Activated gamma-delta T cell treated with Interleukin-2 at 50 U/mL for 16 hours (primary cell): ENCODE measurements at places on chromosomes 16 and 17.
A peak's percentile ranks its signal among the peaks of the same experiment; 100 is the strongest.

DNA sequence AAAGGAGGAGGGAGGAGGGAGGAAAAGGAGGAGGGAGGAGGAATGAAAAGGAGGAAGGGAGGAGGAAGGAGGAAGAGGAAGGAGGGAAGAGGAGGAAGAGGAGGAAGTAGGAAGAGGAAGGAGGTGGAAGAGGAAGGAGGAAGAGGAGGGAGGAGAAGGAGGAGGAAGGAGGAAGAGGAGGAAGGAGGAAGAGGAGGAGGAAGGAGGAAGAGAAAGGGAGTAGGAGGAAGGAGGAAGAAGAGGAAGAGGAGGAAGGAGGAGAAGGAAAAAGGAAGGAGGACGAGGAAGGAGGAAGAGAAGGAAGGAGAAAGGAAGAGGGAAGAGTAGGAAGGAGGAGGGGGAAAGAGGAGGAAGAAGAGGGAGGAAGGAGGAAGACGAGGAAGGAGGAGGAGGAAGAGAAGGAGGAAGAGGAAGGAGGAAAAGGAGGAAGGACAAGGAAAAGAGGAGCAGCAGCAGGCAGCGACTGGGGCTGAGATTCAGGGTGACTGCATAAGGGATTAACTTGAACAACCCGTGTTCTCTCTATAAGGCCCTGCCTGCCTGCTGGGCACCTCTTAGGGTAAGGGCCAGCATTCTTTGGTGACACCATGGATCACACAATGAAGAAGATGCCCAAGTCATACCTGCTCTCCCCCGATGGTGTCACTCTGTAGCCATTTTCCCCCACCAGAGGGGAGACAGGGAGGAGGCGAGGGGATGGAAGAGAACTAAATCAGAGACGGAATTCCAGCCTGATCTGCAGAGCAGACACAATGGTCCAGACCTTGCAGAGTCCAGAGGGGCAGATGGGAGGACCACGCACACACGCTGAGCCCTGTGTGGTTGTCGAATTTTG is 1.4 kb upstream of the IL34 start:
- no peak for DNase-seq

GRCh38 chr17:3904501-3904900 is 11.6 kb upstream of the CAMKK1 start:
- DNase-seq: no peak

GRCh38 chr16:83200005-83200779 is 573.4 kb downstream of the CDH13 start:
- DNase-seq: no peak

DNA sequence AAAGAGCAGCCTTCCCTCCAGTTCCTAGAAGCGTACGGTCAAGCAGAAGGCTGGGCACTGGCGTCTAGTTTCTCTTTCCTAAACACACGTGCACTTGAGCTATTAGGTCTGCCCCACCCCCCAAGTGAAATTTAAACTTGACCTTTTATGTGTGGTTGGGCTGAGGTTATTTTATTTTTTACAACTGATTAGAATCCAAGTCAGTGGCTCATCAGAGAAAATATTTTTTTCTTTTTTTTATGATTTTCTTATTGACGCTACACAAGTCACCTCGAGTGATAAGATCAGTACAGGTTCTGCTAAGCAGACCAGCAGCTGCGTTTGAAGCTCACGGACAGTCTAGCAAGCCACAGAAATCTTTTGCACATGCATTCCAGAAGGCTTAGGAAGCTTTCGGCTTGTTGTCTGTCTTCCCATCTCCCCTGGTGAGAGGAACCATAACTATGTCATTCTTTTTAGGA is 95.1 kb downstream of the ZFHX3 start:
- DNase-seq: no peak

- peak; percentile 54 for DNase-seq
These were observed 163.4 kb upstream of the CIBAR2 start for GRCh38 chr16:85275533-85276249.

- no peak for DNase-seq
These were observed 173.0 kb downstream of the PHKB start for GRCh38 chr16:47634126-47634525.

DNA sequence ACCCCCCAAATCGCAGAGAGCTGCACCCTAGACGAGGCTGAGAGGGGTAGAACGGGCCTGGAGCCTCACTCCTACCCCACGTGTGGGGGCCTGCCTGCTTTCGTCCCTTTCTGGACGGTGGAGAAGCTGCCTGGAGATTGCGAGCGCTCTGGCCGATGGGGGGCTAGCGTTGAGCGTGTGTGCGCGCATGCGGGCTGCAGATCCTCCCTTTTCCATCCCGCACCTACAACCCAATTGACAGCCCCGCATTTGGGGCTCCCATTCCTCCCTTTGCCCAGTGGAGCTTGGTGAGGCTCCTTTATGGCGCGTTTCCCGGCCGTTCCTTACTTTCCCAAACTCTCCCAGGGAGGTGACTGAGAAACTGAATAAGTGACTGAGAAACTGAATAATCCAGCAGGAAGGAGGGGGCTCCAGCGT is 907 bp upstream of the ESRP2 start:
- no peak for DNase-seq

- no peak for DNase-seq
These were observed 34.3 kb downstream of the PCTP start for GRCh38 chr17:55785181-55785580.

GRCh38 chr17:58112970-58113631 is 29.9 kb downstream of the DYNLL2 start:
- DNase-seq: peak; percentile 84

DNA sequence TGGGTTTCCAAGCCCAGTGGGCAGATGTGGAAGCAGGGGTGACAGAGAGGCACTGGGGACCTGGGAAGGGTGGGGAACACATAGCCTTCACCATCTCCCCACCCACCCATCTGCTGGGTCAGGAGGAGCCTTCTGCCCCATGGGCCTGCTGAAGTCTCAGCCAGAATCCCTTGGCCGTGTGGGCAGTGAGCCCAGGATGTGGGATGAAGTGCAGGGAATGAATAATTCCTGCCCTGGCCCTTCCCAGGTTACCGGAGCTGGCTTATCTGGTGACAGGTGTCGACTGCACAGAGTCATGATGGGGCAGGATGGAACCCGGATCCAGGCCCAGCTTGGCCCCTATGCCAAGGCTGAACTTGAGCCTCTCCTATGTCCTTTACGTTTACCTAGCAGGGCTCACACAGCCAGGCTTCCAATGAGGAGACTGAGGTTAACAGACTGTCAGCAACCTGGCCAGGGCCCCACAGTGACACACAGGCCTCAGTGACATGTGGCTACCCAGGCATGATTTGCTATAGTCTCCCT is 17.5 kb downstream of the ATP2A3 start:
- no peak for DNase-seq

DNA sequence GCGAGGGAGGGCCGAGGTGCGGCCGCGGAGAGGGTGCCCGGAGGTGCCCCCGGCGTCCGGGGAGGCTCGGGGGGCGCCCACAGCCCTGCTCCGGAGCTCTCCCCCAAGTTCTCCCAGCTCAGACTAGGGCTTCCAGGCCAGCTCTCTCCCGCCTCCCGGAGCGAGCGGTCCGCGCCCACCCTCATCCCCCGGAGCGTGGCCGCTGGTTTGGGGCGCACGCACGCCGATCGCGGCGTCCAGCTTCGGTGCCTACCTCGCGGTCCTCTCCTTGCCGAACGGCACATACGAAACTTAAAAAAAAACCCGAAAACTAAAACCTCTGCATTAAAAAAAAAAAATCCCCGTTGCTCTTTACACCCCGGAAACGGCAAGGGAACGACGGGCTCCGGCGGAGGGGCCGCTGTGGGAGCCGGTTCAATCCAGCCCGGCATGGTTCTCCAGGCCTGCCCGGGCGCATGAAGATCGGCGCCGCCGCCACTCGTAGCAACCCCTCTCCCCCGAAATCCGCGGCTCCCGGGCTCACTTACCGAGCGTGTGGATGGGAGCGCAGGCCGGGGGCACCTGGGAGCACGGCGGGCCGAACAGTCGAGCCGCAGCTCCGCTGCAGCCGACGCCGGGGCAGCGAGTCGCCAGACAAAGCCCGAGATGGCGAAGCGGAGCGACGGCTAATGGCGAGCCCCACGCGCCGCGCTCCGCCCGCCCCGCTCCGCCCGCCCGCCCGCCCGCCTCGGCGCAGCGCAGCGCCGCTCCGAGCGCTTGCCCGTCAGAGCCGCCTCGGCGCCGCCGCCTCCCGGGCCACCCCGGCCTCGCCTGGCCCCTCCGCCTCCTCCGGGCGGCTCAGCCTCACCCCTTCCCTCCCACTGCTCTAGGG is 973 bp upstream of the UBTF start:
- DNase-seq: peak; percentile 47

GRCh38 chr16:69522732-69523404 is 42.9 kb upstream of the NFAT5 start:
- DNase-seq: no peak

DNA sequence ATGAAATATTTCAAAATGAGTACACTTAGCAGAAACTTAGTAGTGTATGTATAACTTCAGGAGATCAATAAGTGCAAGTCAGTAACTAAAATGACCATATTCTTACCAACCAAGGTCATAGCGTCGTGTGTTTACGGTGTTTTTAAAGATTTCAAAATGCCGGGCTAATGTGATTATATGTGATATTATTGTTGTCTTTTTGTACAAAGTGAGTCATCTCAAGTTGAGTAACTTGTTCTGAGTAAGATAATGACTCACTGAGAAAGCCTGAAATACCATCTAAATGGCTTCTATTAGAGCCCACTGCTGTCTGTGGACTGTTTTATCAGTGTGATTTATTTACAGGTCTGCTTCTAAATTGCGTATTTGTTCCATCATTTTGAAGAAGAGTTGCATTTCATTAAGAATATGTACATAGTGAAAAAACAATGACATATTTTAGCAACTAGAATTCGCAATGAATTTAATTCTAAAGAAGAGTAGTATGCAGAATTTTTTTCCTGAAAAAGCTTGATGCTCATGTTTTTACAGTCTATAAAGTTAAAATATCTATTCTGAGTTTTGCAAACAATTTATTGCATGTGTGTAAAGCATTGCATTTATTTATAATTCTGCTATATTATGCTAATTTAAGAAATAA is 12.7 kb downstream of the KRT12 start:
- DNase-seq: no peak

DNA sequence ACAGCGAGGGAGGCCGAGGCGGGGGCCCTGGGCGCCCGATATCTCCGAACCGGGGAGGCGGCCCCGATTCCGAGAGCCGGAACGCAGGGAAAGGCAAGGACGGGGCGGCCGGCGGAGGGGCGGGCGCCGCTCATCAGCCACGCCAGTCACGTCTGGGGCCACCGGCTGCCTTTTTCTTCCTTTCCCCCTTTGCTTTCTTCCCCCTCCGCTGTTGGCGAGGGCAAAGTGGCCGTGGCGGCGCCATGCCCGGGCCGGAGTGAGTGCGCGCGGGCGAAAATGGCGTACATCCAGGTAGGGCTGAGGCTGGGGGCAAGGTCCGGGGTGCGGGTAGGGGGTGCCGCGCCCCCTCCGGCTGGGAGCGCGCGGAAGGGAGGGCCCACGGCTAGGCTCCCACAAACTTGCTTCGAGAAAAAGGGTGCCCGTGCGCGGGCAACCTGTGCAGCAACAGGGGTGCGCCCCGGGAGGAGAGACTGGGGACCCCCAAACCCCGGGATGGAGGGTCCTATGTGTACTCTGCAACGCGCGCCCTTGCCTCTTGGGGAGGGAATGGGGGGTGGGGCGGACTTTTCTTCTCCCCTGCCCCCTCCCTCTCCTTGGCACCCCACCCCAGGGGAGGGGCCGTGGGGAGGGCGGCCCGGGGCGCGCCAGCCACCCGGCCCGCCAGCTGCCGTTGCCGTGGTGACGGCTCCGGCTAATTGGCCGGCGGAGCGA is 486 bp downstream of the SYT17 start:
- no peak for DNase-seq

GRCh38 chr17:17783825-17784656 is 52.7 kb downstream of the SREBF1 start:
- peak; percentile 19 for DNase-seq

DNA sequence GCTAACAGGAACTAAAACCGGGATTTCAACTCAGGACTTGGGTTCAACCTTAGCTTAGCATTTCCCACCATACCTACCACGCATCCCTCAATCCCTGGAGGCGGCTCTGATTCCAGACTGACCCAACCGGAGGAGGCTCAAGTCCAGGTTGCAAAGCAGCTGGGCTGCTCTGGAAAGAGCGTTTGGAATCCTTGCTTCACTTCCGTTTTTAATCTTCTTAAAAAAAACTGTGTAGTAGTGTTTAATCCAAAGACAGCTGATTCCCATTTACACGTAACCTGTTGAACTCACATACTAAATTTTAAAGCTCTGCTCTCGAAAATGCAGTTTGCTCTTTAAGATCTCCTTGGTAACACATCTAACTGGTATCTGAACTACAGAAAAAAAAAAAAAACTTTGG is 50.0 kb downstream of the NXN start:
- DNase-seq: no peak

DNA sequence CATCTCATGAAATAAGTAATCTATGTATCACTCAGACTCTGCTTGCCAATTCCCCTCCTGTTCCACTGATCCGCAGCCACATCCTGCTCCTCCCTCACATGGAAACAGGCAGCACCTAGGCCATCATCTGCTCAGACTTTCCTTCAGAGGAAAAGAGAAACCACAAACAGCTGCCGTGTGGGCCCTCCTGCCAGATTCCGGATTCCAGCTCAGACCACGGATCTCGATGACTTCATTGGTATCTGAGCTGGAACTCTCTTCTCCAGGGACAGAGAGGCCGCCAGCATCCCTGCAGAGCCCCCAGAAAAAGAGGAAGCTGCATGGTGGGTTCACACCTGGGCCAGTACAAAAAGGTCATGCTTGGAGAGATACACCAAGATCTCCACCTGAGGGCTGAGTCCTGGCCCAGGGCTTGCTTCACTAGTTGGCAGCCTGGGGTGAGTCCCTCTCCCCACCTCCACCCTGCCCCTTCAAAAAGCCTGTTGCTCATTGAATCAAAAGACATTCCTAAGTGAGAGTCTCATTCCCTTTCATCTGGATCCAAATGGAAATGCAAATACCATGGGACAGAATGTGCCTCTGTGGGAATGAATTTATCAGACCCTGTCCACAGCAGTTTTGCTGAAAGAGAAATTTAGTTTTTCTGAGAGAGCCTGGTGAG is 47.2 kb downstream of the HOXB1 start:
- DNase-seq: no peak

DNA sequence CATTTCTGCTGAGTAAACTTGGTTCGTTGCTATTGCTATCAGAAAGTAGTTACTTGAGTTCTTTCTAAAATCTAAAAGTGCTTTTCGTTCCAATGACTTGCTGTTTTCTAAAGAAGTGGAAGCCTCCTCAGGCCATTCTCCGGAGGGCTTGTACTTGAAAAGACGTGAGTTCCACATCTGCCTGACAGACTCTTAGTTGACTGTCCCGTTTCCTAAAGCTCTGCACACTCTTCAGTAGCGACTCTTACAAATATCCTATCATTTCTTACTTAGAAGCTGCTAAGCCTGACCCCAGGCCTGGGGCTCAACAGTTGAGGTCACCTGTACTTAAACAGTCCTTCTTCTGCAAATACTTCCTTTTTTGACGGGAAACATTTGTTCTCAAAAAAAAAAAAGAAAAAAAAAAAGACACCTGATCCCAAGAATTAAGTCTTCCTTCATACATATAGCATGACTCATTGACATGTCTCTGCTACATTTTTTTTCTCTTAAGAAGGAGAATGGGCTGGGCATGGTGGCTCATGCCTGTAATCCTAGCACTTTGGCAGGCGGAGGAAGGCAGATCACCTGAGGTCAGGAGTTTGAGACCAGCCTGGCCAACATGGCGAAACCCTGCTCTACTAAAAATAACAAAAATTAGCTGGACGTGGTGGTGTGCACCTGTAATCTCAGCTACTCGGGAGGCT is 61.5 kb downstream of the DHRS7C start:
- DNase-seq: no peak

GRCh38 chr16:57876210-57876609 is 73.9 kb upstream of the KIFC3 start:
- no peak for DNase-seq
